Hepatocyte (in vitro differentiated cells): ENCODE measurements at places on chromosomes 3 and 15.
A peak's percentile ranks its signal among the peaks of the same experiment; 100 is the strongest.

DNA sequence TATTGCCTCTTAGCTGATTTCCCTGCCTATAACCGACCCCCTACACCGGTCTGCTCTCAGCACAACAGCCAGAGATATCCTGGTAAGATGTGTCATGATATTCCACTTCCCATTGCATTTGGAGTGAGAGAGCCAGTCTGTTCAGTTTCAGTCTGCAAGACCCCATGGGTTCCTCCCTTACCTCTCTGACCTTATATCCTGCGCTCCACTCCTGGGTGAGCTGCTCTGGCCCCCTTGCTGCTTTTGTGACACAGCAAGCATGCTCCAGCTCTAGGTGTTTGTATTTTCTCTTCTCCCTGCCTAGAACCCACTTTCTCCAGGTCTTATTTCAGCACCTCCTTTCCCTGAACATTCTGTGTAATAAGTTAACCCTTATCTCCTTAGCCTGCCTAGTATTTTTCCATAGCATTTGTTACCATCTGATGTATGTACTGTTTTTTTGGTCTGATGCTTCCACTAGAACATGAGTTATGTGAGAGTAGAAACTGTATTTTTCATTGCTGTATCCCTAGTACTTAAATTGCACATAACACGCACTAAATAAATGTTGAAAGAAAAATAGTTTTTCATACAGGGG, 44.2 kb downstream of the CMTM8 start:
- DNase-seq, result no peak

- no peak for DNase-seq
Measured at GRCh38 chr3:52140000-52140399, 14.2 kb downstream of the POC1A start.

- DNase-seq, result peak; percentile 90
Measured at GRCh38 chr15:92617549-92618520, 37.7 kb downstream of the FAM174B start.

DNA sequence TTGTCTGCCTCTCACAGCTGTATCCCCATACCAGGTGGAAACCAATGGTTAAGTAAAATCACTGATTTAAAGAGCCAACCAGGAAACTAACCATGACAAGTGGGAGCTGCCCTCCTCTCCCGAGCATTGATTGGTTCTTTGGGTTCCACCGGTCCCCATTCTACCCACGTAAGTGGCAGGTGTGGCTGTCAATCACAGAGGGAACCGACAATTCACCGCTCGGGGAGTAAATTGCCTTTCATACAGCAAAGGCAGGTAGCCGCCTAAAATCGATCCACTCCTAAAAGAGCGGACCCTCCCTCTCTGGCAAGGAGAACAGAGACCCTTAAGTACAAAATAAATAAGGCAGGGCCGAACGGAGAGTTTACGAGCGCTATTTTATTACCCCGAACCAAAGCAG, 1.2 kb downstream of the ERC2 start:
- DNase-seq, result peak; percentile 91

DNA sequence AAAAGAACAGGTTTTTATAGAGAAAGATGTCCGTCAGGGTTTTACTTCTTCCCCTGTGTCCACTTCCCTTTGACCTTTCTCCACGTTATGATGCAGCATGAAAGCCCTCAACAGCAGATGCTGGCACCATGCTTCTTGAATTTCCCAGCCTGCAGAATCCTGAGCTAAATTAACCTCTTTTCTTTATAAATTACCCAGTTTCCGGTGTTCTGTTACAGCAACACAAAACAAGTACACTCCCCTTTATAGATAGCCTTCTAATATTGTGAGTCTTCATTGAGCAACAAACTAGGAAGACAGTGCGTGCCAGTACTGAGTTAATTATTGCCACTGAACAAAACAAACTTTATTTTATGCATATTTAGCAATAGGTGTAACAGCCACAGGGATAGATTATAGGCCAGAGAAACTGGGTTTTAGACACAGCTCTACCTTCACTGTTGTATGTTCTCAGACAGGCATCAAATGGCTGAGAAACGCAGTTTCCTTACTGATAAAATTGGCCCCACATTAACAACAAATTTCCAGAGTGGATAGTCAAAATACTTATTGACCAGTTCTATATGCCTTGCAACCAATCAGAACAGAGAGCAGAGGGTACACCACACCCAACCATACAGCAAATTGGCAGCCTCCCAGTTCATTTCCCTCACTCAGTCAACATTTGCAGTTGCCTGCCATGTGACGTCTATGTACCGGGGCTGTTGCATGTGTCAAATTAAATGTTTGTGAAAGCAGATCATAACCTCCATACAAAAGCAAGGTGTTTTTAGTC, 14.4 kb upstream of the TBL1XR1 start:
- peak; percentile 70 for DNase-seq
